Activated CD8-positive, alpha-beta memory T cell treated with anti-CD3 and anti-CD28 coated beads for 4 hours (primary cell): ENCODE measurements at places on chromosomes 4 and X.

DNA sequence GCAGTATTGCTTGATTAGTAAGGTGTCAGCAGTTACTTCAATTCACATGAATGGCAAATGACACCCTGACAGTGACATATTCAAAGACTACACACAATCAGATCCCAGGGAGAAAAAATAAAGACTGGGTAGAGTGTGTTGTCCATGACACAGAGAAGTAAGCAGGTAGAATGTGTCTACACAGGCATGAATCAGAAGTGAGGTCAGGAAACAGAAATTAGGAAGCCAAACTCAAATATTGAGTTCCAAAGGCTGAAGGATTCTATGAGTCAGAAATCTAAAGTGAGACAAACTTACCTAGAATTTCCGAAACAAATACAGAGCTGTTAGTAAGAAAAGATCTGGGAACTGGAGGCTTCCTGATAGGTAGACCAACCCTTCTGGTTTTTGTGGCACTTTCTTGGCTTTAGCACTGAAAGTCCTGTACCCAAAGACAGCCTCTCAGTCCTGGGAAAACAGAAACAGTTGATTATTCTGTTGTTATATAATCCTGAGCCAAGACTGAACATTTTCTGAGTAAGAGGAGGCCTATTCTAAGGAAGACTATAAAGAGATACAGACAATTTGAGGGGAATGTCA lies 24.3 kb upstream of the GLRA2 start:
- no peak for DNase-seq

DNA sequence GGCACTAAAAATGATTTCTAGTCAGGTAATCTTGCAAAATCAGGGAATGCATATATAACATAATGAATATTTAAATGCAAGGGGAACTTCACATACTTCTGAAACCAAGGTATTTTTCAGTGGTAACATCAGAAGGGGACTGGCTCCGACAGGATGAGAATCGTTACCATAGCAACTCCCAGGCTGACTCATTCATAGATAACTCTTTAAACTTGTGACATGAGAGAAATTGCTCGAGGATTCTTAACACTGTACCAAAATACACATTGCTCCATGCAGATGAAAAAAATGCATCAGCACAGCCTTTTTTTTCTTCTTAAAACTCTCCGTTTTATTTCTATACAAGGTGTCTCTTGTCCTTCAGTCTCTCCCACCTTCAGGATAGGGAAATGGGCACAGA lies 114.3 kb downstream of the GABRB1 start:
- no peak for DNase-seq

DNA sequence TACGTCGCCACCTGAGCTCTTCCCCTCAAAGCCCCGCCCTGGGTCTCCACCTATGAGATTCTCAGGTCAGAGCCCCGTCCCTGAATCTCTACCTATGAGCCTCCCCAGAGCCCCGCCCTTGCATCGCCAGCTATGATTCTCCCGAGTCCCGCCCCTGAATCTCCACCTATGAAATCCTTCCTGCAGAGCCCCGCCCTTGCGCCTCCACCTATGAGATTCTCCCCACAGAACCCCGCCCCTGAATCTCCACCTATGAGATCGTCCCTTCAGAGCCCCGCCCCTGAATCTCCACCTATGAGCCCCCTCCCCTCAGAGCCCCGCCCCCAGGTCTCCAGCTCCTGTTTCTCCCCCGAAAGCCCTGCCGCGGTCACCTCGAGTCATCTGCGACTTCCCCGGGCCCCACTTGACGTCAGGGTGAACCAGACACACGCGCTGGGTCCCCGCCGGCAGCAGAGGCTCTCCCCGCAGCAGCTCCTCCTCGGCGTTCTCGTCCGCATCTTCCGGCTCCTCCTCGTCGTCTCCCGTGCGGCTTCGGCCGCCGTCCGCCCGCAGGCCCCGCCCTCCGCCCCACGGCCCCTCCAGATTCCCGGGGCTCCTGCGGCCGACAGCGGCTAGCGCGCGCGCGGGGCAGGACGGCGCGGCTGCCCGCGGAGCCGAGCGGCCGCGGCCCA lies 393 bp downstream of the GTPBP6 start:
- DNase-seq = peak; percentile 96

GRCh38 chr4:60822986-60823385 lies 377.1 kb upstream of the ADGRL3 start:
- no peak for DNase-seq

DNA sequence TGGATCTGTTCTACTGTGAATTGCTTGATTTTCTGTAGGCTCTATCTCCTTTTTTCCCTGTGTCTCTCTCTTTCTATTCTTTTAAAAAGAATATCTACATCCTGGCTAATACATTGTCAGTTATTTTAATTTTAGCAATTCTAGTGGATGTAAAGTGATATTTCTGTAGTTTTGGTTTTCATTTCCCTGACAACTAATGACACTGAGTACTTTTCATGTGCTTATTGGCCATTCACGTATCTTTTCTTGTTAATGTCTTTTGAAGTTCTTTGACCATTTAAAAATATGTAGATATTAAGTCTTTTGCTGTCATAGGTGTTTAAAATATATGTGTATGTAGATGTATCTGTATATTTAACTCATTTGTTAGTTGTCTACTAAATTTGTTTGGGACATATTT lies 59.0 kb upstream of the SOX3 start:
- DNase-seq = no peak

DNA sequence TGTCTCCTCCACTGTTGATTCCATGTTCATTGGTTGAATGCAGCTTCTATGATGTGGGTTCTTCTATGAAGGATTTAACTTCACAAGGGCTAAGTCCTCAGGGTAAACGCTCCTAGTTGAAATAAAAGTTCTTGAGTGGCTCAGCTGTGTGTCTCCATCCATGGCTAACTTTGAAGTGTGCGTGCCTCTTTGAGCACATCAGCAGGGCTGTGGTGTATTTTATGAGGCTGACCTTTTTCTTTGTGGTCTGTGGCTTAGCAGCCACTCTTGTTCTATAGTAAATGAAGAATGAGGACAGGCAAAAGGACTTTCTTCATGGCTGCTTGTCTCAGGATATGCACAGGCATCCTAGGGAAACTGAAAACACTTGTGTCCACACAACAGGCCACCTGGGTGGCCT lies 88.5 kb downstream of the KIT start:
- no peak for DNase-seq

GRCh38 chr4:44494810-44495701 lies 46.4 kb upstream of the KCTD8 start:
- no peak for DNase-seq

GRCh38 chr4:170027181-170027829 lies 1.1 kb upstream of the MFAP3L start:
- DNase-seq = peak; percentile 72

- DNase-seq = no peak
These were observed 688.3 kb upstream of the DIAPH2 start for GRCh38 chrX:95996294-95996693.
